Midbrain (tissue), 1 donor: ENCODE measurements at places on chromosomes 16 and 17.

- DNase-seq: no peak
Observed at GRCh38 chr17:40063187-40063771, 514 bp downstream of the THRA start.

DNA sequence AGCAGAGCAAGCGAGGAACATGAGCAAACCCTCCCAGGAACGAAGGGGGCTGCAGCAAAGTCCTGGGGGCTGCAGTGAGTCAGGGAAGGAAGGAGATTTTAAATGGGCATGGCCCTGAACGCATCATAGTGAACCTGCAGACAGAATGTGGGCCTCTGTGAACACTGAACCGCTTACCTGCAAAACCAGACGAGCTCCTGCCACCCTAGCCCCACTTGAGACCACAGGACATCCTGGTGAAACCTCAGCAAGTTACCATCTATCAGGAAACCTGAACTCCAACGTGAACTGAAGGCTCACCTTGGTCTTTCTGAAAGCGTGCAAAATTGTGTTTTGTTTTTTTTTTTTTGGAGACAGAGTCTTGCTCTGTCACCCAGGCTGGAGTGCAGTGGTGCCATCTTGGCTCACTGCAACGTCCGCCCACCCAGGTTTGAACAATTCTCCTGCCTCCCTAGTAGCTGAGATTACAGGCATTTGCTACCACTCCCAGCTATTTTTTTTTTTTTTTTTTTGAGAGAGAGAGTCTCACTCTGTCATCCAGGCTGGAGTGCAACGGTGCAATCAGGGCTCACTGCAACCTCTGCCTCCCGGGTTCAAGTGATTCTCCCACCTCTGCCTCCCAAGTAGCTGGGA, 30.8 kb downstream of the FANCA start:
- no peak for DNase-seq

DNA sequence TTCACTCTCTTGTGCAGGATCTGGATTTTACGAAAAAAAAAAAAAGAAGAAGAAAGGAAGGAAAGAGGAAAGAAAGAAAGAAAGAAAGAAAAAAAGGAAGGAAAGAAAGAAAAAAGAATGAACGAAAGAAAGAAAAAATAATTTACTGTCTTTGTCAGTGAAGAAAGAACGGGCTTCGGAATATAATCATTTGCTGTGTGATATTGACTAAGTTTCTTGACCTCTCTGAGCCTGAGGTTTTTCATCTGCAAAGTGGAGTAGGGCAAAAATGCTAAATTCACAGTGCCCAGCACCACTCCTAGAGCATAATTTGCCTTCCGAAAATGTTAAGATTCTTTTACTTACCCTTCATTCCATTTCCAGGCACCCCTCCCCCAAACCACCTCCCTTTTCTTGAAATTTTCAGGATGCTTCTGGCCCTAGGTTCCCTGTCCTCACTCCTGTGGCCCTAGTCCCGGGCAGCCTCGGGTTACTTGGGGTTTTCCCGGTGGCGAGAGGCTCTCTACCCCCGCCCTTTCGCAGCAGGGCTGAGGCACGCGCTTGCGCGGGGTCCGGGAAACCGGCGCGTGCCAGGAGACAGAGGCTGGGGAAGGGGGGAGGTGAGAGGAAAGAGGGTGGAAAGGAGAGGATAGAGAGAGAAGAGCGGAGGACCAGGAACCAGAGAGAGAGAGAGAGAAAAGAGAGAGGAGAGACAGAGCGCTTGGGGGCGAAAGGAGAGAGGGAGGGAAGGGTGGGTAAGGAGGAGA, at the start of gene CNTNAP1:
TSS of gene CNTNAP1 (plus strand) at position 556 of the 746 bp plus-strand sequence. CDS start 299 bp downstream, outside the sequence.
- DNase-seq: peak; percentile 46

DNA sequence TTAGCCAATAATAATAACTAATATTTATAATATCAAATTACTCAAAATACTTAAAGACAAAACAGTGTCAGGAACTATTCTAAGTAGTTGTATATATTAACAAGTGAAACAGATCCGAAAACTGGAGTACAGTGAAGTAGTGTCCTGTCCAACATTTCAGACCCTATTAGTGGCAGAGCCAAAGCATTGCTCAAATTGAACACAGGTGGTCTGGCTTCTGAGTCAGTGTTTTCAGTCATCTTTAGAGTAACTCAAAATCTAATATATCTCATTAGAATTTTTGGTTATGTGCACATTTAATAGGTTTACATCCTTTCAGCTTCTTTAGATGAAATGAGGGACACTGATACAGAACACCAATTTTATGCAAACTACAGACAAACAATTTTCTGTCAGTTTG, 652.5 kb downstream of the CDH11 start:
- no peak for DNase-seq

DNA sequence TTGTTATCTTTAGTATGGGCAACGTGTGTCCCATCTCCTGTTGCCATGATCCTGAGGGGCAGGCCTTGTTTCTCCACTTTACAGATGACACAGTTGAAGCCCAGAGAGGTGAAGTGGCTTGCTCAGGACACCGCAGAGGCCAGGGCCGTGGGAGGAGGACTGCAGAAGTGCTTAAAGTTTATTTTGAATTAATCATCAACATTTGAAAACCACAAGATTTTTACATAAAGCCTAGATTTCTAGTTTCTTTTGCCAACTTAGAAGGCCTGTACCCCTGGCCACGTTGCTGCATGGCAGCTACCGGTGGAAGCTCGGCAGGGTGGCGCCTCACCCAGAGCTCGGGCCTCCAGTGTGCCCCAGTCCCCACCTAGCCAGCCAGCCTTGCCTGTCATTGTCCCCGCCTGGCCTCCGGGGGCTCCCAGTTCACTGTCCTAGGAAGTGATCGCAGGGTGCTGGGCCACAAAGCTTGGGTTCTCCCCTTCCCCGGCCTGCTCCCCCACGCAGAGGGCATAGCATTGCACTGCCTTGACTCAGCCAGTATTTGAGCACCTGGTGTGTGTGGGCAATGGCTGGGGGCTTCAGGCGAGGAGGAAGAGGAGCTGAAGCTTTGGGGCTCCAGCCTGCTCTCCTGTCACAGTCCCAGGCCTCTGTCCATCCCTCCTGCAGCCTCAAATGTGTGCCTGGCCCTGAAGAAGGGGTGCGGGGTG, 14.8 kb upstream of the ADCY7 start:
- DNase-seq: no peak

GRCh38 chr16:55875273-55875672, at the start of gene CES5A:
Gene CES5A, minus strand, starts transcription at chr16:55875373. Its CDS starts 152 bp downstream, at chr16:55875221.
- DNase-seq: no peak

GRCh38 chr16:22314661-22315626, 17.7 kb downstream of the POLR3E start:
- DNase-seq: no peak

- DNase-seq: peak; percentile 26
Observed at GRCh38 chr16:64489449-64489848, 632.4 kb downstream of the CDH11 start.

DNA sequence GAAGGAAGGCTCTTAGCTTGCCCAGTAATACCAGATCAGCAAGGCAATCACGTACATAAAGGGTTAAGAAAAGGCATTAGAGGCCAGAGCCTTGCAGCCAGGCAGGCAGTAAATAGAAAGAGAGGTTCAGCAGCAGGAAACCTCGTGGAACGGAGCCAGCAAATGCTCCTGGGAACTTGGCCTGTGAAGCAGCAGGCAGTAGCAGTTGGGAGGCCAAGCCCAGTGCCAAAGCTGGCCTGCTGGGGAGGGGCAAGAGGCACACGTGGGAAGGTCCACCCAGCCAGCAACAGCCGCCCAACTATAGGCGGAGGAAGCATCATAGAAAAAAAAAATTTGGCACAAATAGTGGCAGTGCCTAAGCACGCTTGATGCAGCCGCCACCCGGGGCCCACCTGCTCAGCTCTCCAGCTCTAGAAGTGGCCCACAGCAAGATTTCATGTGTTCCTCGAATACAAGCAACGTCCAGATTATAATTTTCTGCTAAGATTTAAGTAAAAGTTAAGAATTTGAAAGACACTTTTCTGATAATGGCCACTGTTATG, 2339.5 kb downstream of the TP53TG3F start:
- no peak for DNase-seq

DNA sequence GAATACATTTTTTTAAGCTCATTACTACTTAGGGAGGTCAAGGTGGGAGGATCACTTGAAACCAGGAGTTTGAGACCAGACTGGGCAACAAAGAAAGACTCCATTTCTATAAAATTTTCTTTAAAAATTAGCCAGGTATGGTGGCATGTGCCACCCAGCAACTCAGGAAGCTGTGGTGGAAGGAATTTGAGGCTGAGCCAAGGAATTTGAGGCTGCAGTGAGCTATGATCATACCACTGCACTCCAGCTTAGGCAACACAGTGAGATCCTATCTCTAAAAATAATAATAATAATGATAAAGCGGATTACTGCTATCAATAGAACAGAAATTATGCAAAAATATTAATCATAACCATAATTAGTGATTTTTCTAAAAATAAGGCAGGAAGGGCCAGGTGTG, 170.3 kb downstream of the COPRS start:
- no peak for DNase-seq

DNA sequence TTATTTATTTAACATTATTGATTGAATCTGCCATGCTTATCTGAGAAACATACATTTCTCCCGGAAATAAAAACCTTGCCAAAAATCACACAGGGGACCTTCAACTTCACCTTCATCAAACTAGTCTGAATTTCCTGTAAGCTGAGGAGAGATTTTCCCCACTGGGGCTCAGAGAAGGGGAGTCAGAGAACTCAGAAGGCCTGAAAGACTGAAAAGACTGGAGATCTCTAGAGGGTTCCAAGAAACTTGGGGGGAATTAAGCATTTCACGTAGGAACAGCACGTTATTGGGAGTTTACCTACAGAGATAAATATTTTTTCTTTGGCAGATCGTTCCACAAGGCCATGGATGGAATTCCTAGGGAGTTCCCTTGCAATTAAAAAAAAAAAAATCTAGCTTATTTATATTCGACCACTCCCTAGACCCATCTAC, 528 bp upstream of the NOL11 start:
- peak; percentile 42 for DNase-seq
